ENCODE measurements at places on chromosomes 5 and 9.

DNA sequence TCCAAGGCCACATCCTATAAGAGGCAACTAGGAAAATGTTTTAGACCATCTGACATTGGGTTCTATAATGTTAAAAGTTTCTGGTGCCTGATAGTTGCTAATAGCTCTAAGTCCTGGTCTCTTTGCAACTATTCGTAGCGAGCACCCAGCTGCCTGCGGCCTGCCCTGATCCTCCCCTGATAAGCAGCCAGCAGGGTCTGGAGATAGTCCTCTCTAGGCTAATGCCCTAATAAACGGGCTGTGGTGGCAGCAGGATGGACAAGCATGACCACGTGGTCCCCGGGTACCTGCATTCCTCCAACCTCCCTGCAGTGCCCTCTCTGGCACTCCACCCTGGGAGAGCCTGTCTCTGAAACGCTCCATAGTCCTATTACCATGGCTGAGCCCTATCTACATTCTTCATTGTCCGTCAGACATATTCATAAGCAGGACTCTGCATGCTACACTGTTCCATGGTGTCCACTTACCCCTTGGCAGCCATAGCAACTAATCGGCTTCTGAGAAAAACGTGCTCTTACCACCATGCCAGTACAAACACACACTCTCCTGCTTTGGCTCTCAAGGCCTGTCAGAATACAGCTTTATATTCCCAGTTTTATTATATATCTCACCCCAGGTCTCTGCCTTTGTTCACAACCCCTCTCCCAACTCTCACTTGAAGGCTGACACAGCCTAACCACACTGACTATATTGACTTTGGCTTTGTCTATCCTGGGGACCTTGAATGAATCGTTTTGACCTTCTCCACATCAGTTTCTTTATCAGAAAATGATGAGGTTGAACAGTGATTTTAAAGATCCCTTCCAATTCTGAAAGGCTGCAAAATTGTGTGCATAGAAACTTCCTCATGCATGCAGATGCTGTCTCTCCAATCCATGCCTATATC, 49.9 kb upstream of the DAPK1 start:
- no peak for DNase-seq

GRCh38 chr5:57768745-57769144, 286.1 kb upstream of the ACTBL2 start:
- no peak for DNase-seq

DNA sequence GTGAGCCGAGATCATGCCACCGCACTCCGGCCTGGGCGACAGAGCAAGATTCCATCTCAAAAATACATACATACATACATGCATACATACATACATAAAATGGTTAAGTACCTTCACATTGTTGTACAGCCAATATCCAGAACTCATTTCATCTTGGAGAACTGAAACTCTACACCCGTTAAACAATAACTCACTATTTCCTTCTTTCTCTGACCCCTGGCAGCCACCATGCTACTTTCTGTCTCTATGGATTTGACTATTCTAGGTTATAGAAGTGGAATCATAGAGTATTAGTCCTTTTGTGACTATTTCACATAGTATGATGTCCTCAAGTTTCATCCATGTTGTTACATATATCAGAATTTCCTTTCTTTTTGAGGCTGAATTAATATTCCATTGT, 9.6 kb upstream of the KIF27 start:
- DNase-seq: no peak

- DNase-seq: no peak
Measured at GRCh38 chr5:10735569-10736276, 25.3 kb downstream of the DAP start.

- DNase-seq: no peak
Measured at GRCh38 chr9:121242219-121242958, 25.6 kb upstream of the GSN start.

GRCh38 chr5:141672841-141673813, 8.9 kb downstream of the ARAP3 start:
- DNase-seq: no peak

- no peak for DNase-seq
Measured at GRCh38 chr9:117671468-117671867, 32.7 kb upstream of the TLR4 start.

GRCh38 chr5:36305571-36306326, 4.0 kb upstream of the RANBP3L start:
- DNase-seq: no peak

- no peak for DNase-seq
Measured at GRCh38 chr9:30746589-30746988, 1637.9 kb upstream of the ACO1 start.

GRCh38 chr9:130927995-130928900, 10.8 kb downstream of the FIBCD1 start:
- DNase-seq: no peak

DNA sequence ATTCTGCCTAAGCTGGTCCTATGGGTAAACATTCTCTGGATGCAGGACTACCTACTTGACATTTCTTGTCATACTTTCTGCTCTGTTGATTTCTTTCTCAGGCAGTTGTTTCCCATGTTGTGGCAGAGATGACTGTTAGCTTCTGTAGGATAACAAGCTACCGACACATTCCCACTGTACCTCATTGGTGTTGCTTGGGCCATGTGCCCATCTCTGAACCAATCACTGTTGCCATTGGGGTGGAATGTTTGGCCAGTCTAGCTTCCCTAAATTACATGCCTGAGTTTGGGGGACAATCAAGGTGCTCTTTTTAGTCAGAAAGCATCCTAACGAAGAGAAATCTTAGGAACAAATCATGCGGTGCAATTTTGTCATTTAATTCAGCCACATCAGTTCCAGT, 212.0 kb downstream of the KDM4C start:
- DNase-seq: no peak

- no peak for DNase-seq
Measured at GRCh38 chr9:134059188-134059641, 8.6 kb downstream of the BRD3 start.

DNA sequence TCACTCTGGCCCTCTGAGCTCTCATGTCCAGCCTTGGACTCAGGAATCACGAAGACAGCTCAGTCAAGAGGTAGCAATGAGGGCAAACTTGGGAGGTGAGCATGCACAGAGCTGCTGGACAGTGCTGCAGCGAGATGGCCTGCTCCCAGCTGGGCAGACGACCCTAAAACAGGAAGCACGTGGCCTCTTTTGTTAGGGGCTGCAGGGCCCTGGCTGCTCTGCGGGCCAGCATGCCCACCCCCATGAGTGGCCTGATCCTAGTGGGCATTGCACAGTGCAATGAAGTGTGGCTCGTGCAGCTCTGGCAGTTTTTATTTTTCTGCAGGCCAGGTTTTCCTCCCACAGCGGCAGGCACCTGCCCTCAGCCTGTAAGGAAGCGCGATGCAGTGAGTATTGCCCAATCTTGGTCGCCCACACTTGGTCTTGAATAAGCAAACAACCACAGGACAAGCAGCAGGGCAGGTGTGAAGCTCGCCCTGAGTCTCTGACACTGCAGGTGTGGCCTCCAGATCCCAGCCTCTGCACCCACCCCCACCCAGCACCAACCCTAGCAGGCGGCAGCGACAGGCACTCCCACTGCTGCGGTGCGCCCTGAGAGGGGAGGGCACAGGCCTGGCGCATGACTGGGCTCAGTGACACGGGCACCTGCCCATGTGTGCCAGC, 60.8 kb downstream of the SEMA4D start:
- no peak for DNase-seq

DNA sequence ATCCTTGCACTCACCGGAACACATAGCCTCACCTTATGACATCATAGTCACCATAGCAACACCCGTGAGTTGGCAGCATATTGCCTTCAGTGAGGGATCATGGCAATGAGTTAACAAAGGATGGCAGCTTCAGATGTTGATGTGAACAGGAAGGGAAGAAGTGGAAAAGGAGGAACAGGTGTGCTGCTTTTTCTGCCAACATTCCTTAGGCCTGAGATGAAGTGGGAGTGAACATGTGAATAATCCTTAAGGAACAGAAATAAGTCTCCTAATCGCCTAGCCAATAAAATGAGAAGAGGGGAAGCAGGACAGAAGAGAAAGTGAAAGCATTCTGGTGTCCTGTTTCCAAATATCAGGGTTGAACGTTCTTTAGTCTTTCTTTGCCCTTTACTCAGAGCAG, 360.0 kb downstream of the BRINP1 start:
- no peak for DNase-seq

- DNase-seq: no peak
Measured at GRCh38 chr9:118281772-118282171, 577.6 kb downstream of the TLR4 start.

DNA sequence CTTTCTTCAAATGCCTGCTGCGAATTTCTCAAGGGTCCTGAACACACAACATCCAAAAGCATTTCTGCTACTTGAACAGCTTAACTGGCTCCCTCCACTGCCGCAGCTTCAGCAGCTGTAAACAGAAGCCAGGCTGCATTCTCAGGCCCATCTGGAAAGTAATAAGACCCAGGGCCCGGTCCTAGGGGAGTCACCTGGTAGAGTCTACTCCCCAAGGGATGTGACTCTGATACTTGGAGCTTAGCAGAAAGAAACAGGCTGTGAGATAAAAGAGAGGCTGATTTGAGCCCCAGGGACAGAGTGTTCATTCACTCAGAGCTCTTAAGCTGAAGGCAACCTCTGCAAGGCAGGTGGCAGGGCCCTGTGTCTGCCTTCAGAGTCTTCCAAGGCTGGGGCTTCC, 356.8 kb downstream of the SPOCK1 start:
- DNase-seq: no peak

DNA sequence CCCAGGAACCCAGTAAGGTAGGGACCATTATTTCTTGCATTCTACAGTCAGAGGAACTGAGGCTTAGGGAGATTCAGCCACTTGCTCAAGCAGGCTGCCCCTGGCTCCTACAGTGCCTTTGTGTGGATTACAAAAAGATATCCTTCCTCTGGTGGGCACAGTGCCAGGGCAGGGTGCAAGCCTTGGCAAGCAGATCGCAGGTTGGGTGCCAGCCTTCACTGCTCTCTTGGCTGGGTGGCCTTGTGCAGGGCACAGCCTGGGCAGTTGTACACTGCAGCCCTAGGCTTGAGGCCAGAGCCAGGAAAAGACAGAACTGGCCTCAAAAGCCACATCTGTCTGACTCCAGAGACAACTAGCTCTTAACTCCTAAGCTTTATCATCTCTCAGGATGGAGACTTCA, 15.0 kb downstream of the DOCK2 start:
- DNase-seq: no peak

DNA sequence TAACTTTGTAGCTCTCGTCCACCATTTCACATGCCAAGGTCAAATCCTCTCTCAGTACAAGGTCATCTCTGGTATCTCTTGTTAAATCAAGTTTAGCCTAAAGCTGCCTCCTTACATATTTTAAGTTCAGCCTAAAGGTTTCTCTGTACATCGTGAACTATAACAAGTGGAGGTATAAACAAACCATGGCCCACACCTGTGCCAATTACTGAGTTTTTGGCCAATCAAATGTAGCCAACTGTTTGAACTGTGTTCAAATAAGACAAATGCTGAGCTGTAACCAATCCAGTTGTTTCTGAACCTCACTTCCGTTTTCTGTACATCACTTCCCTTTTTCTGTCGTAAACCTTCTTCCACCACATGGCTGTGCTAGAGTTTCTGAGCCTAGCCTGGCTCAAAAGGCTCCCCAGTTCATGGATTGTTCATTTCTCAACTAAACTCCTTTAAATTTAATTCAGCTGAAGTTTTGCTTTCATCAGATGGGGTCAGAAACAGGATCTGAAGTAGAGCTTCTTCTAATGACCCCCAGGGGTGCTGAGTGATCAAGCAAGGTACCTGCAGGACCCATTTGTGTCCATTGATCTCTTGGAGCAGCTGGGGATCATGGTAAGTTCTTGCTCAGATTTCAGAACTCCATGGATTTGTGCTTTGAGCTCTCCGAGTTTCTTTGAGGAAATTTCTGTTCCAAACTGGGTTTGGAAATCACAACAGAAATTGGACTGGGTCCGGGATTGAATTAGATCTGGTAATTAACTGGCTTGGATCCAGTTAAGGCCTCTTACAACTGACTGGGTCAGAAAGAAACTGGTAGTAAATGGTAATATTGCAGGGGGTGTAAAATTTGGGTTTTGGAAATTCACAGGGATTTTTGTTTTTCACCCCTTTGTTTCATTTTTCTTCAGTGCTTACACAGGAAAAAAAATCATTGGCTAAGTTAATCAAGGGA, 11.0 kb upstream of the NANS start:
- DNase-seq: no peak

- DNase-seq: no peak
Measured at GRCh38 chr9:105993921-105994715, 299.8 kb downstream of the TMEM38B start.

- no peak for DNase-seq
Measured at GRCh38 chr9:23120630-23121029, 674.0 kb downstream of the DMRTA1 start.

GRCh38 chr5:160547061-160547460, 125.4 kb downstream of the PTTG1 start:
- DNase-seq: no peak

DNA sequence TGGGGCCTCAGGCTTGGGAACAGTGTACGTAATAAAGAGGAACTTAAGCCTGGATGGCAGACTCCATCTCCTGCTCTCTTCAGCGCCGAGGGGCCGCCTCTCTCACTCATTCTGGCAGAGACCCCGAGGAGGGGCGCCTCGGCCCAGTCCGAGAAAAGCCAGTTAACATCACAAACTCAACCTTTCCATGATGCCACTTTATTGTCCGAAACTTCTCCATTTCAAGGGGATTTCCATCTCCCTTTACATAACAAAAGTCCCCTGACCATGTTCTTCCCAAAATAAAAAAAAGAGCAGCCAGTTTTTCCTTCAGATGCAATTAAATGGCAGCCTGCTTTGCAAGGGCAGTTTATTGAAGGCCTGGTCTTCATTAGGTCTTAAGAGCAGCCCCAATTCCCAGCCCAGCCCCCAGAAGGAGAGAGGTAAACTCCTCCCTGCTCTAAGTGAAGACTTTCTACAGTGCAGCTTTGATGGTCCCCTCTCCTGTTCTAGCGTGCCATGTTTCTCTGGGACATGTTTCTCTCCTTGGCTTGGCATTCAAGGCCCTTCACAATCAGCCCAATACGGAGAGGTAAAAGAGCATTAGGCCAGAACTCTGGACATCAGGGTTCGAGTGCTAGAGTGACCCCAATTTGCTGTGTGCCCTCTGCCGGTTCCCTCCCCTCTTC, 19.5 kb upstream of the RAB14 start:
- no peak for DNase-seq

GRCh38 chr9:134774410-134774809, 106.2 kb upstream of the FCN2 start:
- no peak for DNase-seq

- no peak for DNase-seq
Measured at GRCh38 chr5:55865831-55866230, 14.7 kb downstream of the IL31RA start.

- no peak for DNase-seq
Measured at GRCh38 chr9:9792144-9792857, 820.5 kb downstream of the PTPRD start.
